ENCODE measurements at places on chromosomes 5 and 9.

- DNase-seq = no peak
Measured at GRCh38 chr9:120839146-120839545, 3.6 kb downstream of the PSMD5 start.

DNA sequence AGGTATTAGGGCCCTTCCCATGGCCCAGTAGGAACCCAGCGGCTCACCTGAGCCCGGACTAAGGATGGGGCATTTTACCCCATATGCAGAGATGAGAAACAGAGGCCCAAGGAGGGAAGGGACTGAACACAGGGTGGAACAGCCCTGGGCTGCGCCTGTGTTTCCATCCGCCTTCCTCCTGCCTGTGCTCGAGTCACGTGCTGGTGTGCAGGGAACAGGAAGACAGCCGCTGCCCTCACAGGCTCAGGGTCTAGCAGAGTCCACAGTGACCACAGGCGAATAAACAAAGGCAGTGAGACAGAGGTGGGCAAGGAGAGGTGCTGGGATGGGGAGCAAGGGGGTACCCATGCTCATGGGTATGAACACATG is 129.4 kb downstream of the C9orf50 start:
- no peak for DNase-seq

GRCh38 chr9:84898188-84898587 is 228.7 kb downstream of the NTRK2 start:
- DNase-seq = no peak

DNA sequence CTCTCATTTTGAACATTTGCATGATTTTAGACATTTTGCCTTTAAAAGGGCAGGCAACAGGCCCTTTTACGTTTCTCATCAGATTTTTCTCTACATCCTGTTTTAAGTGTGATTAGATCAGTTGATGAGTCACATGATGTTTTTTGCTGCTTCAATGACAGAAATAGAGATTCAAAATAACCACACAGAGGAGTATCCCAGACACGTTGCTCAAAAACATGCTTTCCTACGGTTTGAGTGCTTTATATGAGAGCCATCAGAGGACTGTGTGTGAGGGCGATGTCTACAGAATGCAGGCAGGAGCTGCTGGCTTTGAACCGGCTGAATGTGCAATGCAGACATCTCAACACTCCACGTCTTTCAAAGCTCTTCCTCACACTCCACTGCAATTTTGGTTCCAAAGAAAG is 42.1 kb downstream of the OTULIN start:
- no peak for DNase-seq

- DNase-seq = no peak
Measured at GRCh38 chr9:22044583-22044982, 35.5 kb upstream of the CDKN2B start.

- no peak for DNase-seq
Measured at GRCh38 chr9:34651876-34652601, at the start of gene IL11RA. Gene IL11RA (plus strand): TSS chr9:34652185. CDS start chr9:34655218, 3,033 bp downstream.

- no peak for DNase-seq
Measured at GRCh38 chr9:124257070-124257843, 492 bp upstream of the NEK6 start.

DNA sequence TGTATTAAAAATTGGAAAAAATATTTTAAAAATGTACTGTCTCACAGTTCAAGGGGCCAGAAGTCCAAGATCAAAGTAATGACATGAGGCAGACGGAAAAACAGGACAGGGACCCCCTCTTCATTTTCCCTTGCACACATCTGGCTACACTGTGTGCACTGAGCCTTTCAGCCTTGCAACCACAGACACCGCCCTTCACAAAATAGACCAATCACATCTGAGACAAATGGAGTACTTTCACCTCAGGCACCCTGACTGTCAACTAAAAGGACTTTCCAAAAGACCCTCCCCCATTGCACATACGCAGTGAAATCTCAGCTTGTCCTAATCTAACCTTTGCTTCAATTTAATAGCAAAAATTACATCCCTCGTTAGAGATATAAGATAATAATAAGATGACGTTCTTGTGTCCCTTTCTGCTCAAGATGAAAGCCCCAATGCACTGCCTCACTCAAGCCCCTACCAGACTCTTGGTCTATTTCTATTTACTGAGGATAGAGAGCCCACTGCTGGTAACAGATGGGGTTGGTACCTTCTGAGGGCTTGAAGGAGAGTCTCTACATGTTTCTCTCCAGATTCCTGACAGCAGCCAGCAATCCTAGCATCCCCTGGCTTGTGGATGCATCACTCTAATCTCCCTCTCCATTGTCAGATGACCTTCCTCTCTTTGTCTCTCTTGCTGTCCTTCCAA is 514.8 kb upstream of the ADAMTS16 start:
- no peak for DNase-seq

GRCh38 chr5:158117467-158118160 is 258.7 kb upstream of the CLINT1 start:
- DNase-seq = no peak

- DNase-seq = no peak
Measured at GRCh38 chr5:149002053-149002452, 60.8 kb downstream of the SH3TC2 start.

DNA sequence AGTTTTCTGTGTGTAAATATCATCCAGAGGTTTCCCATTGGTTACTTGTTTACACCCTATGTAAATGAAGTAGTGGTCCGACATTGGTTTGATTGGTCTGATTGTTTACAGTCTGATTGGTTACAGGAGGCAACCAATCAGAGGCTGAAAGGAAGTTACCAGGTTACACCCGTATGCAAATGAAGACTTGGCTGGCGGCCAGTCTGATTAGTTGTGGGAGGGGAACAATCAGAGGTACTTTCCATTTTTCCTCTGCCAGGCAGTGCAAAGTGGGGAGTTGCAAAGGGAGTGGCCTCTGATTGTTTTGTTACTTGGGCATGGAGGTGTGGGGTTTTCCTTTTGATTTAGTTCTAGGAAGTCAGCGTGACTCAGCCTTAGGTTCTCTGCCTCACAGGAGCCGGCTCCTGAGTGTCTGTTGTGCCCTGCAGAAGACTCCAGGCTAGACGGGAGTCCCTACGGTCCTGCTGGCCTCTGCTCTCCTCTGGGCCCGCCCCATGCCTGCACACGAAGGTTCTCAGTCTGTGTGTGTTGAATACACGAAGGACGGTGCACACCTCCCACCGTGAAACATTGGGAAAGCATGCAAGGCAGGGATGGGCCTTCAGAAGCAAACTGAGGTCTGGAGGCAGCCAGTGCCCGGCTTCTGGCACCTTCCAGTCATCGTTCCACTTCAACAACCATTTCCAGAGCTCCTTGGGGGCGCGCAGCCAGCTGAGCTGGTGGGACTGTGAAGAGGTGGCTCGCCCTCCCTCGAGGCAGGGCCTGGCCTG is 42.9 kb downstream of the OLFM1 start:
- DNase-seq = no peak

DNA sequence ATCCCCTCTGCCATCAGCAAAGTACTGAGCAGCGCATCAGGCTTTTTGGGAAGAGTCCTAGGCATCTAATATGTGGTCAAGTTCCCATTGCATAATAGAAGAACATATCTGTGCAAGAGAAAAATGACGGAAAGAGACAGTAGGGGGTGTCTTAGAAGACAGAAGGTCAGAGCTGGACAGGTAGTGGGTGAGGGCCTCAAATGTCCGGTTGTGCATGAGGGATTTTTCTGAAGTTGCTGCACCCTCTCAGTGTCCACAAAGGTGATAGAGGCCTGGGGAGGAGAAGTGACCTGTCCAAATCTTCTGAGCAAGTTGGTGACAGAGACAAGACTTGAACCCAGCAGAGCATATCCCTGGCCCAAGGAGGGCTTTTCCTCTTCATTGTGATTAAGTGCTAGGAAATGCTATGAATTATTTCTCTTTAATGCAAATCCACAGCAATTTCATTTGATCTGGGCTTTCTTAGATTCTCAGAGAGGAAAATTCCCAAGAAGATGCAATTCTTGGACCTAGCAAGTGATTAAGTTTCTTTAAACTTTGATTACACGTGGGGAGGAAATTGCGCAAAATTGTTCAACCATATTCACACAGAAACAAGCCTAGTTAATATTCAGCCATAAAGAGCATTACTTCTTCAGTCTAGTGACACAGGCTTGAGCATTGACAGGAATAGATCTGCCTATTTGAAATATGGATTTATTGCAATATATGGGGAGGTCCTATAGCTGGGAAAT is at the start of gene OR2S2:
Gene OR2S2 (minus strand): TSS at position 51 of the 734 bp plus-strand sequence. CDS start 56 bp downstream, outside the sequence.
- DNase-seq = no peak

DNA sequence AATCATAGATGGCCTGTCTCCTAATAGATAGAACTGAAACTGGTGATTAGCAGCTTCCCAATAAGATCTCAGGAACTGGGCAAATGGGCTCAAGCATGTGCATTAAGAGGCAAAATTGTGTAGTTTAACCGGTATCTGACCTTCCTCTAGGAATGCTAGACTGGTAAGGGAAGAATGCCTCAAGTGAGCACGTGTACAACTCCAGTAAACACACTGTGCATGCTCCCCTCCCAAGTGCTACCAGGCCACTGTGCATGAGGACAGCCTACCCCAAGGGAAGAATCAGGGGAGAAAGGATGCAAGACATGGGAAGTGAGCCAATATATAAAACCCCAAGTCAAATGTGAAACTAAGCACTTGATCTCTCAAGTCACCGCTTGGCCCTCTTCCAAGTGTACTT is 1157.4 kb upstream of the CDH18 start:
- no peak for DNase-seq

- DNase-seq = no peak
Measured at GRCh38 chr5:77812926-77813589, 36.9 kb upstream of the TBCA start.

GRCh38 chr5:132704875-132705274 is 31.1 kb downstream of the IL4 start:
- no peak for DNase-seq

DNA sequence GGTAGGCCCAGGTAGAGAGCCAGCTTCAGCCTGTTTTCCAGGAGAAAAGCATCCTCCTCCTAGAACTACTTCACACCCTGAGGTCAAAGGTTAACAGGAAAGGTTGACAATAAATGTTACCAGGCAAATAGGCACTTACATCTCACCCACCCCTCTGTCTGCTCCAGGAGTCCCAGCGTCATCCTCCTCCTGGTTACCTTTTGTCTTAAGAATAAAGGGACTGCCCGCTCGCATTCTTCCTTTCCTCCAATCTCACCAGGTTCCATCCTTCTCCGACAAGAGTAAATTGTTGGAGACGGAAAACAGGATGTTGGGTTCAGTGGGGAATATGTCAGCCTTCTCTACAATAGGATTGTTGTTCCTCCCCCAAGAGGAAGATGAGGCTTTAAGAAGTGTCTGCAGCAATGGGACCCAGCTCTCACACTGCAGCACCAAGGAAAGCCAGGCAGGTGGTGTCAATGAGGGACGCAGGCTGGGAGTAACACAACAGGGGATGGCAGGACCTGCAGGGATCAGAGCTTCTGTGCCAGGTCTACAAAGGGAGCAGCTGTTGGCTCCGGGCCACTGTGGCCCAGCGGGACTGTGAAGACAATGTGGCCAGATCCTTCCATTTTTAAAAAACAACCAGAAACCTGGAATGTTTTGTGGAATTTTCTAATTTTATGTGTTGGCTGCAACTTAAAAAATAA is 29.0 kb downstream of the FAT2 start:
- no peak for DNase-seq

DNA sequence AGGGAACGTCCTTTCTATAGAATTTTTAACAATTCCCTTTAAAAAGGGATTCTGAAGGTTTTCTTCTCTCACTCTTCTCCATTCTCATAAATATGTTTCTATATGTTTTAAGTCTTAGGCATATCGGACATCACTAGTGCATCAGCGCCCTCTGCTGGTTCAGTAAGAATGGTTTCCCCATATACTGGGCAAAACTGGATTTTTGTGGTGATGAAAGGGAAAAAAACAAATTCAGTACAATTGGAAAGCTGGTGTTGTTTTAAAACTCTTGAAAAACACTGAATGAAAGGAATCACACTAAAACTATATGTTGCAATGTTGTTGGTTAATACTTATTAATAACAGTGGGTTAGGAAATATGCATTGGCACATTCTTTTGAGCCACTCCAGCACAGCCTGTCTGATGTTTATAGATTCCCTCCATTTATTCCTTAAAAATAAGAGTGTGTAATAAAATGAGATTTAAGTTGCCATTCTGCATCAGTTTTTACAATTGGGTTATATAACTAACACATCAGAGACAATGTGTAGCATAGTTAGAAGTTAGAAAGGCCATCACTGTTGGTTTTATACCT is 15.8 kb downstream of the CWC27 start:
- DNase-seq = peak; percentile 26

GRCh38 chr5:171676286-171676944 is 109.2 kb upstream of the SMIM23 start:
- no peak for DNase-seq

DNA sequence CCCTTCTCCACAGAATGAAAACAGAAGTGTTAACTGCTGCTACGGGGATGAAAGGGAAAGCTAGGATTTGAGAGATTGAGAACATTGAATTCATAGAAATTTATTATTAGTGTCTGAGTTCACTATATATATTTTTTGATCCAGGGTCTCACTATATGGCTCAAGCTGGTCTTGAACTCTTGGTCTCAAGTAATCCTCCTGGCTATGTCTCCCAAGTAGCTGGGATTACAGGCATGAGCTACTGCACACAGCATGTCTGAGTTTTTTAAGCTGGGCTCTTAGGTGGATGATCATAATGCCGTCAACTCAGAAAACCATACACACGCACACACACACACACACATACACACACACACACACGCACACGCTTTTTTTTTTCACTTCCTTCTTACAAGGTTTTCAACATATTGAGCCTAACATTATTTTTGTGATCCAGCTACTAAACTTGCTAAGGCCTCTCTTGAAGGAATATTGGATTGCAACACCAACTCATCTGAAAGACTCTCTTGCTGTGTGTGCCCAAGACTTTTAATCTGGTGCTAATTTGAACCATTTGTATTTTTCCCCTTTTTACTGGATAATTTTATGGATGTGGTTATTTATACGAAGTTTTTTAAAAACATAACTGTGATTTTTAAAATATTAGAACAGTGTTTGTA is 1045.4 kb downstream of the DTWD2 start:
- DNase-seq = no peak

GRCh38 chr5:73694089-73694488 is 68.1 kb downstream of the ARHGEF28 start:
- DNase-seq = no peak

DNA sequence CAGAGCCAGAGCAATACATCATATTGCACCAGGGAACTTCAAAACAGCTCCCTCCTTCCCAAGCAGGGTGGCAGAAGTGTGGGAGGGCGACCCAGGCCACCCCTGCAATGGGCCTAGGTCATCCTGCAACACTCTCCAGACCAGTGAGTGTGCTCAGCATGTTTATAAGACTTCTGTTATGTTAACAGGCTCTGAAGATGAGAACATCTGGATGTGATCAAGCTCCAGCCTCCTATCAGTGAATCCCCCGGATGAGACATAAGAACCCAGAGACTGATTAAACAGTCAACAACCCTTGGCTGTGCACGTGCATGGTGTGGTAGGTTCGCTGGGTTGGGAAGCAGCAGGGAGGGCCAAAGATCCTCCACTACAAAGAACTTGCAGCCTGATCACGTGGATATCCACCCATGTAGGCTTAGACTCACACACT is 63.3 kb downstream of the ABCA1 start:
- DNase-seq = no peak

- DNase-seq = no peak
Measured at GRCh38 chr9:137085920-137086530, 760 bp upstream of the MAN1B1 start.

Measured in SHP77 treated with DMSO at 0.1 percent for 48 hours (cell line).